Thoracic aorta (tissue), 2 donors: ENCODE measurements at places on chromosomes 2 and 18.

DNA sequence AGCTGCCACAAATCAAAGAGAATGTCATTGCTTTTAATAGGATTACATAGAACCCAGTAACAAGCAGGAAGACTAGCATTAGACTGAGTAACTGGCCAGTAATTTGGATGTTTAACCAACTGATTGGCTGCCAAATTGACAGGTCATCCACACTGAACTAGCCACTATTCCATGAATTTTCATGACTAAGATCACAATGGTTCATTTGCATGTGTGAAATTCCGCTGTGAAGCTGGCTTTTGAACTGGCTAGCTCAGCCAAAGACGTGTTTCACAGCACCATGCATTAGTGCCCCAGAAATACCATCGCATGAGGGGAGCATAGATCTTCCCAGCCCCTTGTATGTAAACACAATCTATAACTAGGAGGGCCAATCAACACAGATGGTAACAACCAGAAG is 649.8 kb downstream of the ARHGAP15 start:
- DNase-seq: no peak

DNA sequence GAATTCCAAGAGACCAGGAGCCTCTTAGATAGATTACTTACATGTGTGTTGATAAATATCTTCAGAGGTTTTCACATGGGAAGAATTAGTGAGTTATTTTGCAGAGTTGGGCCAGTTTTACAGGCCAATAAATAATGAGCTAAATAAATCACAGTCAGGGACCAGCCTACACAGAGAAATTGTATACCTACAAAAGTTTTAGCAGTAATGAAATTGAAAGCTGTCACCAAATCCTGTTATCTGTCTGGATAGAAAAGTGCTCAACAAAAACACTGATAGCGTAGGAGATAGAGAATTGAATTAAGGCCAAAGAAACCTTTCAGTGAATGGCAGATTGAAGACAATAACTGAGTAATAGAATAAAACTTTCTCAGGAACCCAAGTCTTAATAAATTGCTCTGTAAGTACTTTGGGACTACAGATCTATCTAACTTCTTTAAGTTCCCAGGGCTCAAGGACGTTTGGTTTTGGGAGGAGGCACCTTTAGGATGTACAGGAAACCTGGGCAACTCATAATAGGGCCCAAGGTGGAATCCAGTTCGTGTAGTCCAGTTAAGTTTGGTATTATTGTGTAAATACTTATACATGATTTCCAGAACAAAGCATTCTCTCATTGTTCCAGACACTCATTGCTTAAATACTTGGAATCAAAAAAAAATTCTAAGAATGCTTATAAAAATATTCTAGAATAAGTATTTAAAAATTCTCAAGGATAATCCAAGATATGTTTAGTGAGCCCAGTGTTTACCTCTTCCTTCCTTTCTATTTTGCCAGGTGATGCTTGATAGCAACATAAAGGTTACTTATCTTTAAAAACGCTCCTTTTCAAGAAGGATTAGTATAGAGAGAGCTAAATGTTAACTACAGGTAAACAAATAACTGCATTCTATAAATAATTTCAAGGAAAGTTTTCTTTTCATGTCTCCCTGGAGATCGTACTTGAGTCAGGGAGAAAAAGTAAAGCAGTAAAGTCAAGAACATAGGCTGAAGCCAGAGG is 134.5 kb downstream of the NCKAP5 start:
- DNase-seq: no peak

GRCh38 chr2:109264595-109265328 is 135.8 kb downstream of the SH3RF3 start:
- no peak for DNase-seq

DNA sequence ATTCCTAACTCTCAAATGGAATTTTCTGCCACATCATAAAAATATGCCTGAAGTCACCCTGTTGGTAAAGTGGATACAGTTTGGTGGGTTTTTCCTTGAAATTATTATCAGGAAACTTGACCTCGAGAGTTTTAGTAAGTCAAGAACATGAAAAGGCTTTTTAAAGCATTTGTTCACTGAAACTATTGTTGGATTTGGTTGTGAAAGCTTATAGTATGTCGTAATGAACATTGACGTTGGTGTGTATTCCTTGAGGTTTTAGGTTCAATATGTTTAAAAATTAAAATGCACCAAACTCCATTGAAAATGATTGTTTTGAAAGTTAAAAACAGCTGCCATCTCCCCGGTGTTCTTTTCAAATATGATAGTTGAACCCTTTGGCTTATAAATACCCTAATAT is 30.8 kb downstream of the AOX1 start:
- no peak for DNase-seq

DNA sequence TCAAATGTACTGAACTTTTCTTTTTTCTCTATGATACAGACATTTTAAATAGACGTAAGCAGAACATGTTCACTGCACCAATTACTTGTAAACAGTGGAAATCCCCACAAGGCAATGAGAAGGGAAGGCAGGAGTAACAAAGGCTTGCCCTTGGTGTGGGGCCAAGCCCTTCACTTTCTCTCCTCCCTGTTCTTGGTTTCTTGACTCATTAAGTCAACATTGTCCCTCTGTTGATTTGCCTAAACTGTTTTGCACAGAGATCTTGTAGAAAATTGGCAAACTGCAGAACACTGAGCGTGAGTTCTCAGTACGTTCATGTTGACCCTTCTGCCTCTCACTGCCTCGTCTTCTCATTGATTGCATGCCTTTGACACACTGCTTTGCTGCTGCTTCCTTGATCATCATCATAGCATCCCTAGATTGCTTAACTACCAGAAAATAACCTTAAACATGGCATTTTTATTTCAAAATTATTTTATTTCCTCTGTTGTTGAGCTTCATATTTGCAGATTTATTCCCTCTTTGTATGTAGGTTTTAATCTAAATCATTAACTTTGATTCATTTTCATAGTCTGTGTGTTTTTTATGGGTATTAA is 257.7 kb downstream of the PTGR3 start:
- no peak for DNase-seq

DNA sequence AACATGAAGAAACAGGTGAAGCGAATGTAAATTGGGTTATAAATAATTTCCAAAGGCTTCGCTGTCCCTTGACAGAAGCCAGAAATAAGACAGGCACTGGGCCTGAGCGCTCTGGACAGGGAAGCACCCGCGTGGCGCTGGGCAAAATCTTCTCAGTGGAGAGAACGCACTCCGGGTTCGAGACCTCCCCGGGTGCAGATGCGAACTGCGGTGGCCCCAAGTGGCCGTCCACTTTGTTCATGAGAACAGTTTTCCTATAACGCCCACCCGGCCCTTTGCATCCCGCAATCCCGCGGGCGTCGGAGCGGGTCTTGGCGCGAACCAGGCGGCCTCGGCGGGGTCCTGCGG is 651 bp upstream of the DPYSL5 start:
- DNase-seq: no peak

GRCh38 chr18:1371724-1372123 is 467.1 kb downstream of the ADCYAP1 start:
- no peak for DNase-seq

- no peak for DNase-seq
Observed at GRCh38 chr18:58609536-58609993, 19.3 kb downstream of the ALPK2 start.

GRCh38 chr2:157989227-157989626 is 112.4 kb upstream of the UPP2 start:
- no peak for DNase-seq

- DNase-seq: no peak
Observed at GRCh38 chr2:85413592-85414420, 3.6 kb upstream of the CAPG start.

DNA sequence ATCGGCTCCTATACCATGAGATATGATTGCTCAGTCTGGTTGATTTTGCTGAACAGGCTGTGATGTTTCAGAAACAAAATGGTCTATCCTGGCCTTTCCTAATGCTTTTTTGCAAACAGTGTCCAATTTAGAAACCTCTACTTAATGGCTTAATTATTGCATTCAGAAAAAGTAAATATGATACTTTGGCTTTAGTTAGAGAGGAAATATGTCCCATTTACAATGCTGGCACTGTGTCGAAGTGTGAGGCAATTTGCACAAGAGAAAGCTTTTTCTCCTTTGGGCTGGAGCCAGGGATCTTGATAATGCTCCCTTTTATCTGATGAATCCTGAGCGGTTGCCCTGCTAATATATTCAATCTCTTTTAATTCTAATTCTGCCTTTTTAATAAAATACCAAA is 418.9 kb downstream of the EPHA4 start:
- no peak for DNase-seq

- DNase-seq: no peak
Observed at GRCh38 chr2:54586062-54586461, 129.9 kb downstream of the SPTBN1 start.

DNA sequence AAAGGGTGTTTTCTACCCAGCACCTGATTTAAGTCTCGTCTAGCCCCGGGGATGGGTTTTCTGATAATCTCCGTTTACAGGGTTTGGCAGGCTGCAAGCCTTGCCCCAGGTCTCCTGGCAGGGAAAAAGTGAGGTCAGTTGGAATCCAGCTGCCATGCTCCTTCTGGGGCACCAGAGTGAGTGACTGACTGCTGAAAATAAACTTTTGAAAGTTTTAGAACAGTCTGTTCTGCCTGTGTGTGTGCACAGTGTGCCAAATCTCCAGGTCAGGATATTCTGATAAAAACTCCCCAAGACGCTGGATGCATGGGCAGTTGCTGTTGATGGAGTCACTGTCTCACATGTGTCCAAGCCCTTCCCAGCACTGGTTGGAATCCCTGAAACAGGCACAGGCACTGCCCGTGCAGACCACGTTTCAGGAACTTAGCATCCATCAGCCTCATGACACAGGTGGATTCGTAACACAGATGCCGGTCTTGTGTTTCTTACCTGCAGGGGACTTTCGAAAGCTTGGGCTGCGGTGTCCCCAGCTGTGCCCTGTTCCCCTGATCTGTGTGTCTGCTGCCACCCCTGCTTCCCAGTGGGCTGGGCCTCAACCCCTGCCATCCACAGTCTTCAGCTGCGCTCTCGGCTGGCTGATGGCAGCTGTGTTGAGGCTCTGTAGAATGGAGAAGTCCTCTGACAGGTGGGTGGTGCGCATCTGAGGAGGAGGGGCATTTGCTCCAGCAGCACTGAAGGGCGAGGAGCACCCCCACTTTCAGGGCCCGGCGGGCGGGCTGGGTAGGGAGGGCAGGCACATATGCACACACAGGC is 65.0 kb downstream of the SH3RF3 start:
- DNase-seq: no peak

- DNase-seq: no peak
Observed at GRCh38 chr2:234425639-234426603, 71.0 kb downstream of the ARL4C start.

DNA sequence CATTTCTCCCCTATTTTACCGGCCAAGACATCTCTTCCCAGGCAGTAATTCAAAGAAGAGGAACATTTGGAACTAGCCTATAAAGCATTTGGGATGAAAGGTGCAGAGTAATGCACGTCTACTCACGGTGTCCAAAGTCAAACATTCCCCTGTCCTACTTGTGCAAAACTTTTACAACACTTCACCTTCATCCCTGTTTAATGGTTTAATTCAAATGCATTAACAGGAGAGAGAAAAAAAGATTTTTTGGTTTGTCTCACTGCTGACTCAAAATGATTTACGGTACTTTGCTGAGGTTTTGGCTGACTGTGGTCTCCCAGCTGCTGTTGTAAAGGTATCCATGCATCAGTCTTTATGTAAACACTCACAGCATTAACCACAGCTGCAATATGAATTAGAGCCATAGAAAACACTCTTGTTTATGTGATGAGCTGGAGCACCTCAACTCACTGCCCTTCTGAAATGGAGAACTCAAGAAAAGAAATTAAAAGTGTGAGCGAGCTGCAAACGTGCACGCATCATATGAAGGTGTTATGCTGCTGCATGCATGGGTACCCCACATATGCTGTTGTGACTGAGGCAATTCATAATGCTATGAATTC is 220.5 kb downstream of the PIEZO2 start:
- no peak for DNase-seq

GRCh38 chr18:75083761-75084160 is 125.2 kb downstream of the PTGR3 start:
- DNase-seq: no peak

DNA sequence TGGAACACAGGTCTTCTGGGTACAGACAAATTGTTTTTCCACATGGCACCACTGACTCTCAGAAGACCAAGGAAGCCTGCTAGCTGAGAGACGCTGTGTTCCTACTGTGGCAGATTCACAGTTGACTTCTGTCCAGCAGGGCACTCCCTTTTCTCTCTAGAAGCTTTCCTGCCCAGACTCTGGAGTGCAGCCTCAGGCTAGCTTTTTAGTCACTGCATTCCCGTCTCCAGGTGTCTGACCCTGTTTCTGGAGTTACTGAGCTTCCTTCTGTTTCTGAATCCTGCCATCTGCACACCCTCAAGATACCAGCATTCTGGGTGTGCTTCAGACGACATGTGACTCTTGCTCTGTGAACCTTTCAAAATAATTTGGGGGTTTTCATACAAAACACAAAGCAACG is 125.1 kb downstream of the TMEM200C start:
- DNase-seq: no peak

GRCh38 chr2:199955007-199955338 is 318 bp downstream of the TYW5 start:
- DNase-seq: no peak

DNA sequence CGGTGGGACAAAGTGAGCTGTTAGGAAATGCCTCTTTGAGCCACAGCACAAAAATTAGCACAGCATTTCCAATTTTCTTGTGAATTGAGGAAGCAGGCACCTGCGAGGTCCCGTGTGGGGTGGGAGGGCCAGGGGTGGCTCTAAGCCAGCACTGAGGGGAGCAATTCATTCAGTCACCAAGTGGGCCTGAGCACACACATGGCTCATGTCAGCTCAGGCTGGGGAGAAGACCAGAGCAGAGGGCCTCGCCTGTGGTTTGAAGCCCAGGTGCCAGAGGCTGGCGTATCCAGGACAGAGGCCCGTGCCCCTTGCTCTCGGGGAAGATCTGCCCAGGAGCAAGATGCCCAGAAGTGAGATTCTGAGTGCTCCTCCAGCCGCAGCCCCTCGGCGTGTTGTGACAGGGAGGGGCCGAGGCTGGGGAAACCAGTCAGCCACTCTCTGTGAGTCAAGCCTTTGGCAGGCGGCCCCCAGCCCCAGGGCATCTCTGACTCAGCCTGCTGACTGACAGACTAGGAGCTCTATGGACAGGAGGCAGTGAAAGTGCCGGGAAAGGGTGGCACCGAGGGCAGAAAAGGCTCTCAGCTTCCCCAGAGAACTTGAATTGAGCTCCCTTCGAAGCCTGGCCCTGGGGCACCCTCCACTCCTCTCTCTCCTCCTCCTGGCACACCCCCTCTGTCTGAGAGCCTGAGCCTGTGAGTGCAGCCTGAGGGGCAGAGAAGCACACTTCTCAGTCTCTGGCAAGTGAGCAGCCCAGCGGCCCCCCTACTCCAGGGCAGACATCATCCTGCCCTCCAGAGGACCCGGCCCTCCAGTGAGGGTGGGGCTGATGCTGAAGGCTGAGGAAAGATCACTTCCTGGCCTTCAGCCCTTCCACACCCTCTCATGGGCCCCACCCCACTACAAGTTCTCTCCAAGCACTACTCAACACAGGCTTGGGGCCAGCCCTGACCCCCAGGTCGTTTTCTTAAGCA is 32.3 kb downstream of the CYP26B1 start:
- peak; percentile 73 for DNase-seq

GRCh38 chr2:32902986-32903385 is 43.8 kb upstream of the LTBP1 start:
- DNase-seq: no peak

- no peak for DNase-seq
Observed at GRCh38 chr2:60764736-60765534, 8.9 kb downstream of the PAPOLG start.
